ENCODE measurements at places on chromosomes 5 and 9.
A peak's percentile ranks its signal among the peaks of the same experiment; 100 is the strongest.

- DNase-seq, result no peak
These were observed 447.7 kb downstream of the KIF4B start for GRCh38 chr5:155461304-155461703.

GRCh38 chr5:87210076-87210475 lies 57.6 kb upstream of the RASA1 start:
- peak; percentile 19 for DNase-seq

- DNase-seq, result no peak
These were observed 53.2 kb upstream of the ACO1 start for GRCh38 chr9:32331240-32331639.

DNA sequence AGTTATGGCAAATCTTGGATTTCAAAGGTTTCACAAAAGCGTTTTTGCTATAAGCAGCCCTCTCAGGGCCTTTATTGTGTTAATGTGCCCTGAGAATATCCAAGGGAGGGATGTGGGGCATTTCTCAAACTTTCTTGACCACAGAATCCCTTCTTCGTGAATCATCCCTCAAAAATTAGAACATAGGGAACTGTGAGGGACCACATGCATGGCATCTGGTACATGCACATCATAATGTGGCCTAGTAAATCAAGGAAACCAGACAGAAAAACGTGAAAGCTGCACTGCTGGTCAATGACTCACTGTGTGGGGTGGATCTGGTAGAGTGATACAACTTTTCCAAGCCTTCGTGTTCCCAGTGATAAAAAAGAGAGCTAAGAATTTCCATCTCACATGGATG lies 22.4 kb downstream of the DDX31 start:
- peak; percentile 99 for DNase-seq

DNA sequence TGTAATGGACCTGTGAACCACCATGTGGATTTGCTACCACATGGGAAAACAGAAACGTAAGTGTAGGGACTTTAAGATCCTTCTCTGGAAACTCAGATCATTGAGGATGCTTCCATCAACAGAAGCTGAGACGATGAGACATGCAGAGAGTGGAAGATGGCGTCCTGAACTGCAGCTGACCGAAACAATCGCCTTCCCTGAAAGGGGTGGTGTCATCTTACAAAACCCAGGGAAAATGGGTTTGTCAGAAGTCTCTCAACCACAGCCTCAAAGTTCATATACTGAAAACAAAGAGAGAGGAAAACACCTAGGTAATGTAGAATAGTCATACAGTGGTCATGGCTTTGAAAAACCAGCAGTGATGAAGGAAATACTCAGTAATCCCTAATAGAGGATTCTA lies 6.6 kb upstream of the PTPN3 start:
- no peak for DNase-seq

All from HCEC 1CT (cell line).